ENCODE measurements at places on chromosomes 3 and 15.

- no peak for DNase-seq
Measured at GRCh38 chr15:63915873-63916771, 82.4 kb upstream of the HERC1 start.

- no peak for DNase-seq
Measured at GRCh38 chr3:50028346-50028745, 60.4 kb upstream of the RBM5 start.

DNA sequence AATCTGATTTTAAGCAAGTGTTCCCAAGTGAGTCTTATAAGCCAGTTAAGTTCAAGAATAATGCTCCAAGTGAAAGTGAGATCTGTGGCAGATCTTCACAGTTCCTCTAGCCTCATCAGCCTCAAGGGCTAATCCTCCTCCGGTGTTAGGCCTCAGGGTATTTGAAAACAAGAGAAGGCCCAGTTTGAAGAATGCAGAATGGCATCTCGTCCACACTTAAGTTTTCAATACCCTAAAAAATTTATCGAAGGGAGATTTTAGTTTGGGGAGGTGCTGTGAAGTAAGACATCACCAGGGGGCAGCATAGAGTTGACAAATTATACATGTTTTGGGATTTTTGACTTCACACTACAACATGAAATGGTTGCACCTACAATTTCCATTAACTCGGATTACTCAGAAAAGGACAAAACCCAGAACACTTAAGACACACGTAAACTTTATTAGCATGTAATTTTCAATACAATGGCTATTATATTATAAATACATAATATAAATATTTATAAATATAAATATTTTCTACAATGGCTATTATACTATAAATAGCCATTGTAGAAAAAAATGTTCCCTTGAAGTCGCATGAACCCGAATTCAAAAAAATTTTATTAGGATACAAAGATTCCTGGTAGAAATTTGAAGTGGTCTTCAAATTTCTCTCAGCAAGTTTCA lies 2.3 kb upstream of the TMEM266 start:
- no peak for DNase-seq

- DNase-seq, result no peak
Measured at GRCh38 chr3:100254168-100254777, 6.5 kb upstream of the TBC1D23 start.

- DNase-seq, result no peak
Measured at GRCh38 chr3:79657076-79657475, 110.7 kb downstream of the ROBO1 start.

- no peak for DNase-seq
Measured at GRCh38 chr3:48571938-48572337, 8.4 kb upstream of the UCN2 start.

DNA sequence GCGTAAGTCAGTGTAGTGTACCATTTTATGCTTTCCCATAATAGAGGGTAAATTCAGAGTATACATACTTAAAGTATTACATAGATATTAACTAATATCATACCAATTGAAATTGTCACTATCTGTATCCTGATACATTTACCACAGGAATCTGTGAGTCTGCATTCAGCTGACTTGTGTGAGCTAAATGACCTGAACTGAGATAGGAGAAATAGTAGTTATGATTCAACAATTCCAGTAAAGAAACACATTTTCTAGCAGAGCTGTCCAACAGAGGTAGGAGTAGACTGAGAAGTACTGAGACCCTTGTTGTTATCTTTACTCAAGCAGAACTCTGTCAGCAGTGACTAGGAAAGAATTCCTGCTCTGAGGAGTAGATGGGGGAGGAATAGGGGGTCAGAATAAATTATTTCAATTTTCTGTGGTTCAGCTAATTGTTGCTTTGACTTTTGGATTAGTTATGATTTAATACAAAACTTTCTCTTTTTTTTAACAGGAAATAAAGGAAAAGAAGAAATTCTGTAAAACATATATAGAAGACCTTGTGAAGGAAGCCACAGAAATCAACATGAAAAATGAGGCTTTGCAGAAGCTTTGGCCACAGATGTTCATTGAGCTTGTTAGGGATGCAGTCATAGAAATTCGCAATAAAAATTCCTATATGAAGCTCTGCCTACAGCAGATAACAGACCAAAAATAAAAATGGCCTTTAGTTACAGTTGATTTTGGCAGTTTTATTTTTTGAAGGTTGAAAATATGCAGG lies 66.2 kb upstream of the THSD4 start:
- DNase-seq, result no peak

DNA sequence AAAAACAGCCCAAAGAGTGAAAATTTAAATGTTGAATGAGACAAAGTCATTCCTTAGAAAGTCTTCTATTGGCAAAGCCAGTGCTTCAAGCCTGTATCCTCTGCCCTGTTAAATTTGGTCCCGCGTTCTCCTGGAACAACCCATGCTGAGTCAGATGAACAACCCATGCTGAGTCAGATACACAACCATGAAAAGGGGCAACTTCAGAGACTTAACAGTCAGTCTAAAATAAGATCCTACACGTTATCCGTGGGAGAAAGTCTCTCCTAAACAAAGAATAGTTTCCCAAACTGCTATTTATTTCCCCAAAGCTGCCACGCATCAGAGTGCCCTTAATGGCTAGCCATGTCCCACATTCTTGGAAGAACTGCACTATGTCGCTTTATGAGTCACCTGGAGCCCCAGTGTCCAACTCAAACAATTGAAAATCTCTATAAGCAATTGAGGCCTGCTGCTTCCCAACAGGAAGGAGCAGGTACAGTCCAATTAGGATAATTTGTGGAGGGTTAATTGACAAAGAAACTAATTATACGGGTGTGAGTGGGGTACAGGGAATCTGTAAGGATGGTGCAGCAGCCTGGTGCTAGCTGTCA lies 66.1 kb downstream of the WHAMM start:
- no peak for DNase-seq

DNA sequence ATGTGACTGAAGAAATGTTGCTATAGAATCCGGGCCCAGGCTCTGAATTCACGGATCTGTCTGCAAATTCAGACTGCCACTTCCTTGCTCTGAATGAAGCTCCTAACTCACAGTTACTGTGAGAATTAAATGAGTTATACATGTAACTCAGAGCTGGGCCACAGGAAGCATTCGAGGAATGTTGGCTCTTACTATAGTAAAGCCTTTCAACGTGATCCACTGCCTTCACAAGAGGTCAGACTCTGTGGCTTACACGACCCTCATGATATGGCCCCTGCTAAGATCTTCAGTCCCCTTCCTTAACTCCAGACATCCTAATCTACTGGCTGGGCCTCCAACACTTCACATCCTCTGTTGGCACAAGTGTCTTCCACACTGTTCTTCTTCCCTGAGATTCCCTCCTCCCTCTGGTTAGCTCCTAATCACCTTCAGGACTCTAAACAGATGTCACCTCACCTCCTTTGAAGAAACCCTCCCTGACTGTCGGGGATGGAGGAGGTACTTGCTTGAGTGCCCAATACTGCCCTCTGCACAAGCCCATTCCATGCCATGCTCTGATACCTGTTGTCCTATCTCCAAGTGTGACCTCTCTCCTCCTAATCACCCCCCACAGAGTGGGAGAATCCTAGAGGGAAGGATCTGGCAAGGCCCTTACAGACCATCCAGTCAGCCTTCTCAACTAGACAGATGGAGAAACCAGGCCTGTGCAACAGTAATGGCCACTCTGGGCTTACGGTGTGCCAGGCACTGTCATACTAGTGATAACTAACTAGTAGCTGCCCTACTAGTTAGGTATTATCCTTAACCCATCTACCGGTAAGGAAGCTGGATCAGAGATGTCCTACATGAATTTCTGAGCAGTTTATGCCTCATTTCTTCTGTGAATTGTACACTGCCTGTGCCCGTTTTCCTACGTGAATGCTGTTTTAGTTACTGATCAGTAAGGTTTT lies 1.3 kb downstream of the ACTR8 start:
- DNase-seq, result no peak

- DNase-seq, result no peak
Measured at GRCh38 chr3:49654955-49655556, 19.1 kb upstream of the APEH start.

GRCh38 chr15:77629070-77630030 lies 3.4 kb downstream of the LINGO1 start:
- no peak for DNase-seq

DNA sequence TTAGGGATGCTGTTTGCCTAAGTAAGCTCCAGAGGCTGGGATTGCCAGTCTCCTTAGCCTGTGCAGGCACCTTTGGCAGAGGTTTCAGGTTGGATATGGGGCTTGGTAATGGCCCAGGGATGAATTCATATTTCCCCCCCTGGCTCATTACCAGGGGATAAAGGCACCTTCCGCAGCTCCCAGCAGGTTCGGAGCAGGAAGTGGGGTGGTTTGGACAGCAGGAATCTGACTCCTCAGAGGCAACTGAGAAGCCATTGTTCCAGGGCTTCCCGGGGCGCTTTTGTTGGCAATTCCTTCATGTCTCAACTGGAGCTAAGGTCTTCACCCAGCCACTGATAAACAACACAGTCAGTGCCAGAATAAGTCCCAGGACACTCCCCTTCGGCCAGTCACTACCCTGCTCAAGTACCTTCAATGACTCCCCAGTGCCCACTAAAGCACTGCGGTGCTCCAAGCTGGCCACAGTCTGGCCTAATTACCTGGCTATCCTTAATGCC lies 85.3 kb upstream of the SLC6A6 start:
- DNase-seq, result no peak

GRCh38 chr3:20669184-20669583 lies 483.2 kb upstream of the SGO1 start:
- DNase-seq, result no peak

DNA sequence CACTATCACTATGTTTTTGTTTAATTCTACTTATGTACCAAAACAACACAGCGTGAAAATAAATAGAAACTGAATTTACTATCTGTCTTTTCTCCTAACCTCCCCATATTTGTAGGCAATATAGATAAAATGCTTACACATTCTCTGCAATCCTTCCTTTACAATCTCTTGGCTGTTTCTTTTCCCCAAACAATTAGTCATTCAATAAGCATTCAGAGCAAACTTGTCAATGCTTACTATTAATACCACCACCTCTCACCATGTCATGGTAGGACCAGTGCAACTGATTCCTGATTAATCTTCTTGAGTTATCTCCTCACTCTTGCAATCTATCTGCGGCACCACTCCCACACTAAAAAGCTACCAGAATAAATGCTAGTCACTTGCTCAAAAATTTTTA lies 74.0 kb upstream of the TTBK2 start:
- DNase-seq, result no peak

- DNase-seq, result no peak
Measured at GRCh38 chr3:115862849-115863248, 239.5 kb downstream of the GAP43 start.

- no peak for DNase-seq
Measured at GRCh38 chr3:134373271-134374104, 759 bp downstream of the AMOTL2 start.

GRCh38 chr15:77347197-77347596 lies 72.7 kb downstream of the PEAK1 start:
- DNase-seq, result no peak

GRCh38 chr3:30289324-30289723 lies 317.1 kb upstream of the TGFBR2 start:
- DNase-seq, result no peak

GRCh38 chr3:59970376-59970775 lies 920.6 kb upstream of the CFAP20DC start:
- DNase-seq, result no peak

- DNase-seq, result no peak
Measured at GRCh38 chr15:73142802-73143762, 90.8 kb downstream of the NEO1 start.

- no peak for DNase-seq
Measured at GRCh38 chr3:116052602-116053001, 392.7 kb downstream of the LSAMP start.

DNA sequence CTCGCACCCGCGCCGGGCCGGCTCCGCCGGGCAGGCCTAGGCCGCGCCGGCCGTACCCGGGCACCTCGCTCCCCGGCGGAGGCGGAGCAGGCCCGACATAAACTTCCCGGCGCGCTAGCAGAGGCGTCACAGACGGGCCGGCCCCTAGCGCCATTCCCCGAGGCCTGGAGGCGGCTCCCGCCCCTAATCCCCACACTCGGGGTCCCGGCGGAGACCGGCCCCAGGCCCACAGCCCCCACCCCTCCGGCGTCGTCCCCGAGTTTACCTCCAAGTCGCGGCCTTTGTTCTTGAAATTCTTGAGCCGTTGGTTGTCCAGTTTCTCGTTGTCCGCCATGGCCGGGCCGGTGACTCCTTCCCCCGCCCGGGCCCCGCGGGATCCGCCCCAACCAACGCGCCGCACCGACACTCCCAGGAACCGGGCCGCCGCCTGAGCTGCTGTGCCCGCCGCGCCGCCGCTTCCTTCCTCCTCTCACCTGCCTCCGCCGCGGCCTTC lies 376 bp downstream of the KPNA4 start:
- DNase-seq, result peak; percentile 53

GRCh38 chr15:95609096-95609495 lies 721.4 kb upstream of the NR2F2 start:
- no peak for DNase-seq

DNA sequence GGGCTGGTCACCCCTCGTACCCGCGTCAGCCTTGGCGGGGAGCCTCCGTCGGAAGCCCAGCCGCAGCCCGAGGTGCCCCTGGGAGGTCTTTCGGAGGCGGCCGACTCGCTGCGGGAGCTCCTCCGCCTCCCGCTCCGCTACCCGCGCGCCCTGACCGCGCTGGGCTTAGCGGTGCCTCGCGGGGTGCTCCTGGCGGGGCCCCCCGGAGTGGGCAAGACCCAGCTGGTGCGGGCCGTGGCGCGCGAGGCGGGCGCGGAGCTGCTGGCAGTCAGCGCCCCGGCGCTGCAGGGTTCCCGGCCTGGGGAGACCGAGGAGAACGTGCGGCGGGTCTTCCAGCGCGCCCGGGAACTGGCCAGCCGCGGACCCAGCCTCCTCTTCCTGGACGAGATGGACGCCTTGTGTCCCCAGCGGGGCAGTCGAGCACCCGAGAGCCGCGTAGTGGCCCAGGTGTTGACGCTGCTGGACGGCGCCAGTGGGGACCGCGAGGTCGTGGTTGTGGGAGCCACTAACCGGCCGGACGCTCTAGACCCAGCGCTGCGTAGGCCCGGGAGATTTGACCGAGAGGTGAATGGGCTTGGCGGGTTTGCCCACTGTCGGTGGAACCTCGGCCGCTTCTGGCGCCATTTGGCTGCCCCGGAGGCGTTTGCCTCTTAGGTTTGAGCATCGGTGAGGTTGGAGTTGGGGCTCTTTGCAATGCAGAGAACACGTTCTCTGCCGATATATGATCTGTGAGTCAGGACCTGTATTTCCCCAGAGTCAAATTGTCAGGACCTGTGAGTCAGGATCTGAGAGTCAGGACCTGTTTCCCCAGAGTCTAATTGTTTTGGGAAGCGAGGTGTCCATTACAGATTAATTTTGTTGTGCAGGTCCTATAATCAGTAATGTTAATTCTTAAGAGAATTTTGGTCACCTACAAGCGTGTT lies 24.9 kb upstream of the GATM start:
- no peak for DNase-seq

DNA sequence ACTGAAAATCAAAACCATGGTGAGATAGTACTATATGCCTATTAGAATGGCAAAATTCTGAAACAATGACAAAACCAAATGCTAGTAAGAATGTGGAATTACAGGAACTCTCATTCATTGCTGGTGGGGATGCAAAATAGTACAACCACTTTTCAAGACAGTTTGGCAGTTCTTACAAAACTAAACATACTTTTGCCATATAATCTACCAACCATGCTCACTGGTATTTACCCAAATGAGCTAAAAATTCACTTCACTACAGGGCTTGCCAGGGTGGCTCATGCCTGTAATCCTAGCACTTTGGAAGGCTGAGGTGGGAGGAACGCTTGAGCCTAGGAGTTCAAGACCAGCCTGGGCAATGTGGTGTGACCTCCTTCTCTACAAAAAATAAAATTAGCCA lies 40.0 kb downstream of the MYO9A start:
- no peak for DNase-seq

GRCh38 chr3:97662762-97663161 lies 101.8 kb upstream of the ARL6 start:
- DNase-seq, result no peak

Data from stimulated activated CD8-positive, alpha-beta memory T cell treated with anti-CD3 and anti-CD28 coated beads, Interleukin-7, amount 100 ng/mL, for 4 hours (primary cell).